Stimulated activated CD8-positive, alpha-beta memory T cell treated with anti-CD3 and anti-CD28 coated beads, Interleukin-2, amount 100 ng/mL, for 48 hours (primary cell): ENCODE measurements at places on chromosomes 4 and X.

DNA sequence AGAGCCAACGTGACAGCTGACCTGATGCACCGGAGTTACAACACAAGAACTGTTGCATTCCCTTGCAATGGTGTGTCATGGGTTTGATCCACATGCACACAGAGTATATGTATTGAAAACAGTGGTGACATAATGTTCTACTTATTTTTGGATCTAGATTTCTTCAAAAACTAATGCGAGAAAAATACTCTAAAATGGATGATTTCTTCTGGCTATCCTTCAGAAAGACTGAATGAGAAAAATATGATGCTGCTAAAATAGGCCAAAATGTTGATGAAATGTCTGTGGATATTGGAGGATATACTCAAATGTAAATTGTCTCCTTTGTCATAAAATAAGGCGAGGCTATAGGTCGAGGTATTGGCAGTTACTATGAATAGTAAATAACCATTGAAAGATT, 30.4 kb downstream of the LIMCH1 start:
- no peak for DNase-seq

DNA sequence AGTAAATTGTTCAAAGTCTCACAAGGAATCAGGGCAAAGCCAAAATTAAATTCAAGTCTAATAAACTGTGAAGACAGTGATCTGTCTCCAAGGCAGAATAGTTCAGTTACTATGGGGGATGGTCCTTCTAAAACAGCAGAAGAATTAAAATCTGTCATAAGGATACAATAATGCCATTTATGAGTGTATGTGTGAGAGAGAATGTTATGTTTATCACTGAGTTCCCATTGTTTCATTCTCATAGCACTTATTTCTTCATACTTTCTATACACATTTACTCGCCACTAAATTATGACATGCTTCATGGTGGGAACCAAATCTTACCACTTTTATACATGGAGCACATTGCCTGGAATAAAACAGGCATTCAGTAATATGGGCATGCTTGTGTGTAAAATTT, 102.5 kb downstream of the AMMECR1 start:
- no peak for DNase-seq

DNA sequence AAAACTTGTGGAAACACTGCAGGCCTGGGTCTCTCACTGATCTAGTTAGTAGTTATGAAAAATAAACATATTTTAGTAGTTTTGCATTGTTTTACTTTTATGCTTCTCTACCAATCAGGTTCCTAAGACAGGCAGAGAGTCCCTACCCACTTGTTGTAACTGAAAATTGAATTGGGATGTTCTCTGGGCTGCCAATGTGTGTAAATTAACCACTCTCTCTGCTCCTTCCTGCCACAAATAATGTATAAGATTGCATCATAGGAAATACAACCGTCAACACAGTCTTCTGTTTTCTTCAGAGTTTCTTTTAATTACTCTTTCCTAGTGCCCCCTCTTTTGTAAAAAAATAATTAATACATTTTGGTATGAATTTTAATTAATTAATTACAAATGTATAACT, 677.3 kb downstream of the FSTL5 start:
- no peak for DNase-seq

GRCh38 chrX:23332101-23332887, 2.4 kb upstream of the PTCHD1 start:
- no peak for DNase-seq

DNA sequence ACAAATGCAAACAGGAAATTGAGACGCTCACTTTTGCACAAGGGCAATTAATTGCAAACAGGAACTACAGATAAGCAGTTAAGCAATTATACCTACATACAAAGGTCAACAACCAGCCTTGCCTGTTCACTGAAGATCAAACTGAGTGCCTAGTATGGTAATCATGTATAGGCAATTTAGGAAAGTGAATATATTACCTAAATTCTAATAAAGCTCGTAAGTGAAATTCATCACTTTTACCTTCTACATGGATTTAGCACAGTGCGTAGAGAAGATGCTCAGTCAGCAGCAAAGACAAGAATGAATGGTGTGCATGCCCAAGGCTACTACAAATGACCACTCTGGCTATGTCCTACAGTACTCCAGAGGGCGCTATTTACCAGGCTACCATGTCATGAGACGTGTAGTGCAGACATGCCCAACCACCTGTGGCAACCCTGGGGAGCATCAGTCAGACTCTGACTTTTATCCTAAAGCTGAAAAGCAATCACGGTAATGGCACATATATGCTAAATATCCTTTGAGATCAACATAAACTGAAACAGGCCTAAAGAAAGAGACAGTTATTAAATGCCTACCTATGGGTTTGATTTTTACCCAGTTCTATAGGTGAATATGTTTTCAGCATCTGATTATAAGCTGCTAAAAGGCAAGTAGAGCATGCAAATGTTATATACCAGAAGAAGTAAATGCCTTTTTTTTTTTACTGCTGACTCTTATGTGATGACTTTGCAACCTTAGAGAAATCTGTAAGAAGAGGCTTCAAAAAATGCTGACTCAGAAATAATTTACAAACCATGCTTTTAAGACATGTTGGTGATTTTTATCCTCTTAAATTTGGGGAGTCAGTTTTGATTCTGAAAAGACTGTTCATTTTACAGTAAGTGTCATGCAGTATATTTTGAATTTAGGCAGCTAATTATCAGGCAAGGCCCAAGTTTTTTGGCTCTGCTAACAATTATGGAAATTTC, 178.0 kb downstream of the PPP3CA start:
- DNase-seq, result peak; percentile 15

DNA sequence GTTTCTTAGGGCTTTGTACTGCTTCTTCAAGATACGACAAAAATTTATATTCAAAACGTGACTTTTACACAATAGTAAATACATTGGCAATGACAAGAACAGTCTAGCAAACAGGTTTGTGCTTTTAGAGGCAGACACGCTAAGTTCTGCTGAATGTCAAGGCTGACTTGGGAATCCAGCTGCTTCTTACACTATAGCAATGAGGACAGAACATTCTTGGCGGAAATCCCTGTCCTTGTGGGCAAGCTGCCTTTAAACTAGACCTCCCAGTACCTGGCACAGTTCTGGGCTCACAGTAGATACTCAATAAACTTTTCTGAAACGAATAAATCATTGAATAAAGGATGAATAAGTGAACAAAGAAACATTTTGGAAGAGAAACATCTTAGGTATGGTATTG, 148.2 kb downstream of the RASL11B start:
- DNase-seq, result no peak

- no peak for DNase-seq
Observed at GRCh38 chr4:121535351-121535750, 154.5 kb upstream of the QRFPR start.

GRCh38 chr4:111399623-111400022, 745.6 kb upstream of the FAM241A start:
- DNase-seq, result no peak

DNA sequence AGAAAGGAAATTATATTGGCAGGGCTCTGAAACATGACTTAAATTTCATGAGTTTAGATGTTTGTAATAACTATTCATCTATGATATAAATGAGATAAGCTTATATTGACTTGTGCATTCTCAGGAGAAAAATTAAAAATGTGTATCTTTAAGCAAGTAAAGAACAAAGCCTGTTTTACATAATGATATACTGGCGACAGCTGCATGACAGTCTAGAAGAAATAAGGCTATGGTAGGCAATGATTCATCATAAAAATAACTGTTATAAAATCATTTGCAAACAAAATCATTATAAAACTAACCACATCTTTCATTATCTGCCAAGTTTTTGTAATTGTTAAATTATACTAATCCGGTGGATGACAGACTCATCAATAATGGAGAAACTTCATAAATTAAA, 188.1 kb downstream of the ADAM29 start:
- DNase-seq, result no peak

DNA sequence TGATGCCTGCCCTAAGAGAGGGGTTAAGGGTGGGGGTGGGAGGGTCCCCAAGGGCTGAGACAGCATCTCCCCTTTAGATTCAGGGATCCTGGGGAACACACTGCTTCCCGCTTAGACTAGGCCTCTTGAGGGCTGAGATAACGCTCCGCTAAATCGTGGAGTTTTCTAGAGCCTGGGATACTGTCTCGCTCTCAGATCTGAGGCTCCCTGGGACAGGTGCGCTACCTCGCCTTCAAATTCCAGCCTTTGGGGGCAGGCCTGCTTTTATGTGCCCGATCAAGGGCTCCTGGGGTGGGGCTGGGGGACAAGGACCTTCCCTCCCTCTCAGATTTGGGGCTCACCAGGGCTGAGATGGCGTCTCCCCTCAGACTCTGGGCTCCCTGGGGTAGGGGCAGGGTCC, 440 bp upstream of the ARHGAP36 start:
- DNase-seq, result no peak

DNA sequence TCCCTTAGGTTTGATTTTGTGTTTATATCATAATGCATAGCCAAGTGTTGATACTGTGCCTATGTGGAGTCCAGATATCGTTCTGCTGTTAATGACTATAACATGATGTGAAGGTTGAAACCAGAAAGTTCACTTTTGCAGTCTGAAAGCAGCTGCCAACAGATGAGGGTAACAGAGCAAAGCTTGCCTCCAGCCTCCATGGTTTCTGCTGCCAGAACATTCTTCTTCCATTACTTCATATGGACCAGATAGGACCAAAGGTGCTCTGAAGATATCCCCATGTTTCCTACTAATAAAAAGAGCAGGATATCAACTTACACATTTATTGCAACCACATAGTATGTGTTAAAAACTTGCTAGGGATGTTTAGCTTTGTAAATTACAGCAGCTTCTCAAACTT, 394.1 kb downstream of the SPRY1 start:
- no peak for DNase-seq

DNA sequence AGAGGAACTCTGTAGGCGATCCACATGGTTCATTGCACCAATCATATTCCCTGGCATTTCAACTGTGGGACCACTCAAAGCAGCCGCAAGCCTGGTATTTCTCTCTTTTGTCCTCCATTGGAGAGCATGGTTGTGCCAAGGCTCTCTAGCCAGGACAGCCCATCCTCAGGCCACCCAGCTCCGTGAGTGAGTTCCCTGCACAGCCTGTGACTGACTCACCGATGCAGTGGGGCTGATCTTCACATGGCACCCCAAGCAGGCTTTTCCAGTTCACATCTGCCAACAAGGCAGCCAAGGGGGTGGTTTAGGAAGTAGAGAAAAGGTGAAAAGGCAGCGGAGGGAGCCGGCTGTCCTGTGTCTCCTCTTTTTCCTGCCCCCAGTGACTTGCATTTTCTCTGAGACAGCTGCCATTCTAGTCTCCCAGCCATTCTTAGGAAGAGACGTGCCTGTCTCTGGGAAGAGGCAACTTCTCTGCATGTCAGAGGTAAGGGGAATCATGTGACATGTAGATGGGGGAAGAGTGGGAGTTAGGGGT, 69.2 kb downstream of the MID1IP1 start:
- no peak for DNase-seq

DNA sequence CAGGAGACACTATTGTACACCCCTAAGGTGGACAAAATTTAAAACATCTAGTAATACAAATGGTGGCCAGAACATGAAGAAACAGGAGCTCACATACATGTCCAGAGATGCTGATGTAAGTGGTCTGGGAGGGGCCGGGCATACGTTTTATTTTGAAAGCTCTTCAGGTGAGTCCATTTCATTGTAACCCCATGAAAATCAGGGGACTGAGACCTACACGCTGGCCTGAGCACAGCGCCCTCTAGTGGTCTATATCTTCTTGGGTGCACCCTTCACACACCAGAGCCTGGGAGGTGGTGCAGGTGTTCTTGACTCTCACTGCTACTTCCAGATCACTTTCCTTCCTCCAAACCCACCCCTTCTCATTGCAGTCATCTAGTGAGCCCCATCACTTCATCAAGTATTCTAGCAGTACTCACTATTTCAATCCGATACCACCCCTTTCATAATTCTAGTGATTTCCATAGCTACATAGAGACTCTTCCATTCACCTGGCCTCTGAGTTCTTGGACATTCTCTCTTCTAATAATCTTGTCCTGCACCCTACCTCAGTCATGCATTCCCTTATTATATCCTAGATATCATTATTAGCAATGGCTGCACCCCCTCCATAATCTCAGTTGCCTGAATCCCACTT, 4.3 kb upstream of the TLR6 start:
- DNase-seq, result no peak

DNA sequence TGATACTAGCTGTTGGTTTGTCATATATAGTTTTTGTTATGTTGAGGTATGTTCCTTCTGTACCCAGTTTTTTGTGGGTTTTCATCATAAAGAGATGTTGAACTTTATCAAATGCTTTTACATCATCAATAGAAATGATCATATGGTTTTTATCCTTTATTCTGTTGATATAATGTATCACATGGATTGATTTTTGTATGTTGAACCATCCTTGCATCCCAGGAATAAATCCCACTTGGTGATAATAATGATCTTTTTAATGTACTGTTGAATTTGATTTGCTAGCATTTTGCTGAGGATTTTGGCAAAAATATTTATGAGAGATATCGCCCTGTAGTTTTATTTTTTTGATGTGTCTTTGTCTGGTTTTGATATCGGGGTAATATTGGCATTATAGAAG, 22.5 kb upstream of the NAA11 start:
- DNase-seq, result no peak

- DNase-seq, result no peak
Observed at GRCh38 chr4:89469930-89470375, 162.4 kb upstream of the GPRIN3 start.

DNA sequence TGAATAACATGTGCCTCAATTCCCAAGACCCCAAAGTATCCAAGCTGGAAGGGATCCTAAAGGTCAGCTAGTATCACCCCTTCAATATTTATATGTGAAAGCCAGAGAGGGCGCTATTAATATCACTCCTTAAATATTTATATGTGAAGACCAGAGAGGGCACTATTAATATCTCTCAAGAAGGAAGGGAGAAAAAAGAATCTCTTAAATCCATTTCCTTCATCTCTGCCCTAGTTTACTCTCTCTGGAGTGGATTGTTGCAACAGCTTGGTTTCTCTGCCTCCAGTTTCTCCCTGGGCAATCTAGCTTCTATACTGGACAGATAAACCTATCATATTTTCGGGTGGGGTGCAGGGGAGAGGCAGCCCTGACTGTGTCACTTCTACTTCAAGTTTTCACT, 31.6 kb upstream of the MSN start:
- no peak for DNase-seq

- no peak for DNase-seq
Observed at GRCh38 chr4:2101346-2102044, 42.4 kb downstream of the NAT8L start.

DNA sequence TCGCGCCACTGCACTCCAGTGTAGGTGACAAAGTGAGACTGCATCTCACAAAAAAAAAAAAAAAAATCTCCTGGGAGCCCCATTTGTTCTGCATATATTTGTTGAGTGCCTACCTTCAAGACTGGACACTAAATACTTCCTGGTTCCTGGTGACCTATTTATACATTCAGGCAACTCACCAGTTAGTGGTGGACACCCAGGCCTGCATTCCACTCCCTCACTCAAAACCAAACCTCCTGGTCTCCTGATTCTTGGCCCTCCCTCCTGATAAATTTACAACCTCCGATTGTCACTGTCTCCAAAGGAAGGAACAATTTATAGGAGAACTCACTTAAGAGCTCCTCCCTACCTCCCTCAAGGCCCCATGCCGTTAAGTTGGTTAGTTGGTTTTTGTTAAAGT, 3.1 kb downstream of the SYAP1 start:
- no peak for DNase-seq

- no peak for DNase-seq
Observed at GRCh38 chr4:90137555-90137954, 10.4 kb downstream of the CCSER1 start.

- DNase-seq, result no peak
Observed at GRCh38 chr4:41211951-41212615, 2.3 kb downstream of the APBB2 start.

GRCh38 chrX:153928846-153929245, 2.8 kb upstream of the ARHGAP4 start:
- DNase-seq, result no peak
